Right cardiac atrium (tissue), 5 donors: ENCODE measurements at places on chromosomes 6 and 20.

GRCh38 chr6:134647861-134648260, 302.0 kb downstream of the ALDH8A1 start:
- DNase-seq, result no peak

DNA sequence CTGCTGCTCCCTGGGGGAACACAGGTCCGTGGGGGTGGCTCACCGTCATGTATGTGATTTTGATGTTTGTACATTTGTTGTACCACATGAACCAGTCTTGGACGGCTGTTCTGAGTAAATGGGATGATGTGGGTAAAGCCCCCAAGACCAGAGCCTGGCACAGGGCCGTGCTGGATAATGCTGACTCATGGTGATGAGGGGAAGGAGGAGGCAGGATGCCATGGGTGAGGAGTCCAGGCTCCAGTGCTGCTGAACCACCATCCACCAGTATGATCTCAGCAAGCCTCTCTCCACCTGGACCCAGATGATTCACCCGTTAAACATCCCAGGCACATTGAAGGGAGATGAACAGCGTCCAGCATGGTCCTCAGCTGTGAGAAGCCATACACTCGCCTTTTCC, 9.6 kb upstream of the APCDD1L start:
- no peak for DNase-seq

DNA sequence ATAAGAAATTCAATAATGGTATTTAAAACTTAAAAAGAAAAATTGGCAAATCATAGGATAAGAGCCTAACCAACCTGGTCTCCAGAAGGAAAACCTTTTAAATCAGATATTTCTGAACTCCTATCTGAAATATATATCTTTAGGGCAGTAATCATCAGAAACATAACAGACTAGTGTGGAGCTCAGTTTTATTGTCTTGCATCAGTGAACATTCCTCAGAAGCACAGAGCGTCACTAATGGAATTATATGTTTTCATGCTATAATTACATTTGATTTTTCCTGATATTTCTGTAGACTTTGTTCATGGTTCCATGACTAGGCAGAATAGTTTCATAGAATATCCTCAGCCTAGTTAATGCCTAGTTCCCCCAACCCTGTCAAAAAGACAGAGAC, 262.2 kb downstream of the EYA4 start:
- no peak for DNase-seq

DNA sequence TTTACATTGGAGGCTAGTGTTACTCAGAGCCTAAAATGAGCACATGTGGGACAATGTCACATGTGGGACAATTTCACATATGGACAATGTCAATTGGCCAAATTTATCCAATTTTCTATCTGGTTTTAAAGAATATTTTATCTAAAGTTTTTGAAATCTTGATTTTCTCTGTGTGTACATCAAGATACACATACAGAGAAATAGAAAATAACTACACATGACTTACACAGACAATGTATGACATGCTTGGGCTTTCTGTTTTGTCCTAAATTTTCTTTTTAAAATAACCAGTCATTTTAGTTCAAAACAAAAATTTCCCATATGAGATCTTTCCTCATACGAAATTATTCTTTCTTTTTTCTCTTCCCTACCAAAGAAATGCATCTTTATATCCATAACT, 24.6 kb downstream of the GGTLC1 start:
- no peak for DNase-seq

GRCh38 chr20:35207950-35208611, 18.4 kb upstream of the MMP24 start:
- peak; percentile 83 for DNase-seq

DNA sequence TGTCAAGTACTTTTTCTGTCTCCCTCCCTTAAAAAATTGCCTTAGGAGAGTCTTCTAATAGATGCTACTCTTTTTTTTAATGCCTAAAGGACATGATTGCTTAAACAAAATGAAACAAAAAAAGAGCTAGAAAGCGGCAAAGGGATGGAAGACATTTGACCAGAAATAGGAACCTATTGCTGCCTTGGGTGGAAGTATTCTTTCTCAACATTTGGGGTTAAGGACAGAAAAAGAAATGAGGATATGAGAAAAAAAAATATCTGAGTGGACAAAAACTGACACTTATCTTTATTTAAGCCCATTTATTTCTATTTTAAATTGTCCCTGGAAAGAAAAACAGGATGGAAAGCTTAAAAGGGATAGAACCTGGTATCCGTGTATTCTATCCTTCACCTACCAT, 664.9 kb upstream of the CITED2 start:
- DNase-seq, result no peak

DNA sequence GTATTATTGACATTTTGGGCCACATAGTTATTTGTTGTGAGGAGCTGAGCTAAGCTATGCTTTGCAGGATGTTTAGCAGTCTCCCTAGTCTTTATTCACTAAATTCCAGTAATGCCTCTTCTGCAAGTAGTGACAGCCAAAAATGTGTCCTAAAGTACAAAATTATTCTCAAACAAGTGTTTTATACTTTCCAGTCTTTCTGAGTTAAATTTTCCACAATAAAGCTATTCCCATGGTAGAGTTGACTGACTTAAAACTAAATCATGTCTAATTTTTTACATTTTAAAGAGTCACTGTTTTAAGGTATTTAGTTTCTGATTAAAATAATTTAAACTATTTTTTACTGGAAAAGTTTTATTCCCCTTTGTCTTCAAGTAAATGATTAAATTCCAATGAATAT, 717.8 kb upstream of the HS3ST5 start:
- DNase-seq, result no peak

DNA sequence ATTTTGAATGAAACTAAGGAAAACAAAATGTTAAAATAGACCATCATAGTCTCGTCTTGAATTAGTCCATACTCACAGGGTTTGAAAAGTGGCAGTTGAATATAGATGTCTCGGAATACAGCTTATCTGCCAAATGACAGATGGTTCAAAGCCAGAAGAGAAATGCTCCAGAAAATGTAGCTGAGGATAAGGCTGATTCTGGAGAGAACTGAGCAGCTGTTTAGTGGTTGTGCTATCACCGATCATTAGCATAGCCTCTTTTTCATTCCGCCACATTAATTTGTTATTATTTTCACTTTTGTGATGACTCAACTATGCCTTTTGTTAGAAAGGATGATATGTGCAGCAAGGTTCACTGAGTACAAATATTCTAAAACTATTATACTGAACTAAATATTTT, 390.2 kb upstream of the MAN1A1 start:
- no peak for DNase-seq

- DNase-seq, result no peak
These were observed 52.0 kb downstream of the CDC5L start for GRCh38 chr6:44439270-44440045.

GRCh38 chr20:53980031-53980465, 90.3 kb downstream of the BCAS1 start:
- no peak for DNase-seq

- no peak for DNase-seq
These were observed 87.8 kb upstream of the EXOC2 start for GRCh38 chr6:780706-781105.

DNA sequence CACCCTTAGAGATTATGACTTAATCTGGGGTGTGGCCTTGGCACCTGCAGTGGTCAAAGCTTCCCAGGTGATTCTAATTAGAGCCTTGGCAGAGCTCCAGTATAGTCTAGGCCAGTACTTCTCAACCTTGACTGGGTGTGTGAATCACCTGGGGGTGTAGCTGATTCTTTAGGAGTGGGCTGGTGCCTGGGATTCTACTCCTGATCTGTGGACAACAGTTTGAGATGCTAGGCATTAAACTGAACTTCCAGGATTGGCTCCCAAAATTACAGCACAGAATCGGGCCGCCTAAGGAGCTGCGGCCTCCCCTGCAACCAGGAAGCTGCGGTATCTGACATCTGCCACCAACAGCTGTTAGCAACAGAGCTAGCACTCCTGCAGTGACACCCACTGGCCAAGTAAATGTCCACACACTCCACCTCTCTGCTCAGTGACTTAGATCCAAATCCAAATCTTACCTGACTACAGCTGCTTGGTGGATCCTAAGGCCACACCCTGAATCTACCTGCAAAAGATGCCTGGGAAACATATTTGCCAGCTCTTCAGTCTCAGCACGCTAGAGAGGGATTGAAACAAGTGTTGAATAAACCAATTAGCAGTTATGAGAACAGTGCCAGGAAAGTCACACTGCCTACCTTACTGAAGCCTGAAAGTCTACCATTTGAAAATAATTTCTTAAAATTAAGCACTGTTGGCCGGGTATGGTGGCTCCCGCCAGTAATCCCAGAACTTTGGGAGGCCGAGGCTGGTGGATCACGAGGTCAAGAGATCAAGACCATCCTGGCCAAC, 126.7 kb downstream of the UNC5CL start:
- DNase-seq, result peak; percentile 67

DNA sequence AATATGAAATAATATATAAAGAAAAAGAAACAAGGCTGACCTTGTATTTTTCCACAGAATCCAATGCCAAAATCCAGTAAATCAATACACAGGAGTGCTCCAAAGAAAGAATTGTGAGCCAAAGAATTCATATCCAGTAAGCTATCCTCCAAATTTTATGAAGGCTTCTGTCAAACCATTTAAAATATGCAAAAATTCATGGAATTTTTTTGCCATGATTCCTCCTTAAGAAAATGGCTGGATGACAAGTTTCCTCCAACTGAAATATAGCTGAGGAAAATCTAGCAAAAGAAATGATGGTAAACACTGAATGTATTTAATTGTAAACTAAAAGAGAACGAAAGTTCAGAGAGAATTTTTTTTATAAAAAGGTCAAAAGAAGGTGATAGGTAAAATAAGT, 290.3 kb downstream of the UBE3D start:
- no peak for DNase-seq

DNA sequence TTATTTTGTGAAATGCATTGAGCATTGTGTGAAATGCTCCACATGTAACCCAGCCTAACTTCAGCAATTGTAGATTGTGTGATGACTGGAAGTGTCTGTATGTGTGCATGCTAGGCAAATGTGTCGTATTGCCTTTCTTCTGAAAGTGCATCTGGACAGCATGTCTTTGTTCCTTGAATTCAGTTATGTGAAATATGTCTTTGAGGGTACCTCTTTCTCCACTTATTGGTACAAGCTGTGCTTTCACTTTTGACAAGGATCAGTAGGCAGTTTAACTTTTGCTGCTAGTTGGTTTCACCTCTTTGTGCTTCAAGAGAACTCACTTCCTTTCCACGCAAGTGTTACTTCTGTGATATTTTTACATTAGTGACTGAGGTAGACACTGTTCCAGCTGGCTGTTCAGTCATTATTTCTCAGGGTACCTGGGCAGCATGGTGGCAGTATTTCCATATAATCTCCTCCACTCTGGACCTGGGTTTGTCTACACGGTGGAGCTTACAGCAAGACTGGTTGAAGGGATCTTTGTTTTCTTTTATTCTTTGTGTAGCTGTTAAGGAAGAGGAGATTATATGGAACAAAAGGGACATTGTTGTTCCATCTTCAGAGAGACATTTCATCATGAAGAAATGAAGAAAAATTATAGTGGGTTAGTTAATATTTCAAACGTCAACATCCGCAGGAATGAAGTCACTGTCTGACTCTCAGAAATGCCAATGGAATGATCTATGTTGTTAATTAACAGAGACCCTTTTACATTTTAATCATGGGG, 175.4 kb downstream of the UTRN start:
- DNase-seq, result no peak

DNA sequence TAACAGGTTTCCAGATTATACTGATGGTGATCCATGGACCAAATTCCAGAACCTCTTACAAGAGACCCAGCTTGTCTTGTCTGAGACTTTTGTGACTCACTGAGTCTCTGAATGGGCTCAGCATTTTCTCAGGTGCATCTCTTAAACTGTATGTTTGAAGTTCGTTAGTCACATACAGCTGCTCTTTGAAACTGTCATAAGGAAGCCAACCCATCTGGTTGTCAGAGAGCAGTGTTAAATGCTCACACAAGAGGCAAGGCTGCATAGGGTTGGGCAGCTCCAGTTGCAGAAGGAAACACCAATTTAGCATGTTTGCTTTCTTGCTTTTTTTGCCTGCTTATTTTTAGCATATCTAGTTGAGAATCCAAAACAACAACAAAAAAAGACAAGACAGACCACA, 47.1 kb downstream of the TRIM27 start:
- no peak for DNase-seq

DNA sequence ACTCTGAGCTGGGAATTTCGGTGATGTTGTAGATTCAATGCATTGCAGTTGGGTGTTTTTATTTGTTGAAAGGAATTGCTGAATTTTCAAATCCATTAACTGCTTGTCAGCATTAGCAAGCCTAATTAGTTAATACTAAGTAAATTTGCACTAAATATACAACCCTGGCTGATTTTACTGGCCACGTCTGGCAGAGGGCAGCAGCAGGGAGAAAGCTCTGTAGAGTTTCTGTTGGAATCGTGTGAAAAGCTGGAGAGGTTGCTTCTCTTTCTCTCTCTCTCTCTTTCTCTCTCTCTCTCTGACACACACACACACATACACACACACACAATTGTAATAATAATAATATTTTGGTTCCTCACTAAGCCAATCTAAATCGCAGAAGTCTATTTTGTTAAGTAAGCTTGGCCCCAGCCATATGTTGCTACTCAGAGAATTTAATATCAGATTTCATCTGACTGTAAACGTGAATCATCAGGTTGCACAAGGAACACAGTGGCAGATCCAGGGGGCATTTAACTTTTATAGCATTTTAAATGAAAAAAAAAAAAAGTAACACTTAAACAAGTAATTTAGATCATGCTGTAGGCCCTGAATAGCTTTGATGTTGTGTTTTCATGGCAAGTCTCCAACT, 289.5 kb downstream of the ESR1 start:
- no peak for DNase-seq

DNA sequence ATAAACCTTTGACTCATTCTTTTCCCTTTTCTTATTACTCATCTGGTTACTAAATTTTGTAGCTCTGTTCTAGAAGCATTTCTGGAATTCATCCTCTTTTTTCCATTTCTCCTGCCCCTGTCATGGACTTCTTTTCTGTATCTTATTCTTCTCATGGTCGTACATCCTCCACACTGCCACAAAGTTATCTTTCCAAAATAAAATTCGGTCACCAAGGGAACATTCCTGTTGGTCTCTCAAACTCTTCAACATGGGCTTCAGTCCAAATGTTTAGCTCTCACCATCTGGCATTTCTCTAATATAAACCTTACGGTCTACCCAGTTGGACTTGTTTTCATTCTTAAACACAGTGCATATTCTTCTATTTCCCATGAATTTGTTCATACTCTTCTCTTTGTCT, 428.8 kb upstream of the ID4 start:
- no peak for DNase-seq
